ENCODE measurements at places on chromosomes 5 and 9. TPM values are rescaled to one million over a fixed set of nuclear protein-coding genes. Genes with fewer than 3 reads are reported as not detected.

NEUROG1 gene
- total RNA-seq = not detected

FOXE1 gene
- 4.5 TPM for total RNA-seq

LCN15 gene
- total RNA-seq = not detected

PGM5 gene
- total RNA-seq = not detected

ZNF608 gene
- 0.61 TPM for total RNA-seq

GPR151 gene
- total RNA-seq = not detected

ZDHHC11 gene
- 14.5 TPM for total RNA-seq

KLHL3 gene
- 0.34 TPM for total RNA-seq

RMI1 gene
- 9.4 TPM for total RNA-seq

LIFR gene
- total RNA-seq = 6.5 TPM

CDH12 gene
- not detected for total RNA-seq

MSX2 gene
- total RNA-seq = 5.2 TPM

CCDC180 gene
- total RNA-seq = 0.75 TPM

PFN3 gene
- total RNA-seq = not detected

CNTFR gene
- total RNA-seq = 0.13 TPM

LMX1B gene
- total RNA-seq = 2.0 TPM

HAPLN1 gene
- total RNA-seq = not detected

PDLIM4 gene
- total RNA-seq = not detected

PCDHB5 gene
- 1.6 TPM for total RNA-seq

AHRR gene
- 3.8 TPM for total RNA-seq

MLANA gene
- not detected for total RNA-seq

PCDHB16 gene
- 0.06 TPM for total RNA-seq

F2RL2 gene
- 3.8 TPM for total RNA-seq

VDAC1 gene
- 397 TPM for total RNA-seq

NTMT1 gene
- 101 TPM for total RNA-seq

SLC35D2 gene
- total RNA-seq = 18.8 TPM

SLC6A3 gene
- 0.09 TPM for total RNA-seq

EPB41L4B gene
- 10.4 TPM for total RNA-seq

GRXCR2 gene
- not detected for total RNA-seq

PLEKHG4B gene
- total RNA-seq = 1.1 TPM

SLC6A19 gene
- 0.01 TPM for total RNA-seq

TSSK1B gene
- total RNA-seq = not detected

RLN2 gene
- 0.34 TPM for total RNA-seq

PRRT1B gene
- 0.70 TPM for total RNA-seq

ZNF618 gene
- 7.8 TPM for total RNA-seq

CCNH gene
- total RNA-seq = 39.8 TPM

SPINK5 gene
- total RNA-seq = not detected

SLC27A6 gene
- 0.06 TPM for total RNA-seq

IL6ST gene
- 49.5 TPM for total RNA-seq

CDKN2B-AS1 gene
- not detected for total RNA-seq

SLC34A3 gene
- total RNA-seq = not detected

TCF7 gene
- total RNA-seq = 15.3 TPM

FRMPD1 gene
- total RNA-seq = 0.03 TPM

PCDHGB3 gene
- 0.17 TPM for total RNA-seq

EQTN gene
- total RNA-seq = not detected

TEX48 gene
- total RNA-seq = not detected

NOTCH1 gene
- 13.4 TPM for total RNA-seq

KIF4B gene
- 0.05 TPM for total RNA-seq

GAS1 gene
- total RNA-seq = 0.14 TPM

ENTPD2 gene
- 0.63 TPM for total RNA-seq

RNF183 gene
- total RNA-seq = not detected

ROR2 gene
- 1.8 TPM for total RNA-seq

CDX1 gene
- not detected for total RNA-seq

LHX6 gene
- 0.61 TPM for total RNA-seq

BARHL1 gene
- total RNA-seq = not detected

CTXN3 gene
- not detected for total RNA-seq

CD14 gene
- 5.3 TPM for total RNA-seq

SPAAR gene
- not detected for total RNA-seq

Data from A549 treated with CORT108297 at 1 μM for 4 hours (cell line).